Pulmonary artery endothelial cell (primary cell): ENCODE measurements at places on chromosomes 2 and 18.

- no peak for DNase-seq
Measured at GRCh38 chr18:23583071-23583865, 3.0 kb downstream of the NPC1 start.

DNA sequence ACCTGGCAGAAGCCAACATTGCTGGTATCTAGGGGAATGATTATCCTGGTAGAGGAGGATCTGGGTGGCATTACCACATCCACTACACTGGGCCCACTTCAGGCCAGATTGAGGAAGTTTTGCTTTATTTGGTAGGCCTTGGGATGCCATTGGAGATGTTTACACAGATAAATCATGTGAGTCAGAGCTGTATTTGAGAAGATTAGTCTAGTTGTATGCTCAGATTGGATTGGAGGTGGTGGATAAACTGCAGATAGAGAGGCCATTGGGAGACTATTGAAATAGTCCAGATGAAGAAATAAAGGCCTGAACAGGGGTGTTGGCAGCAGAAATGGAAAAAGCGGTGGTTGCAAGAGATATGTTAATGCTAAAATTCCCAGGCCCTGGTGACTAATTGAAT, 81.5 kb downstream of the EFEMP1 start:
- no peak for DNase-seq

GRCh38 chr2:127634066-127634617, 11.8 kb upstream of the GPR17 start:
- no peak for DNase-seq

DNA sequence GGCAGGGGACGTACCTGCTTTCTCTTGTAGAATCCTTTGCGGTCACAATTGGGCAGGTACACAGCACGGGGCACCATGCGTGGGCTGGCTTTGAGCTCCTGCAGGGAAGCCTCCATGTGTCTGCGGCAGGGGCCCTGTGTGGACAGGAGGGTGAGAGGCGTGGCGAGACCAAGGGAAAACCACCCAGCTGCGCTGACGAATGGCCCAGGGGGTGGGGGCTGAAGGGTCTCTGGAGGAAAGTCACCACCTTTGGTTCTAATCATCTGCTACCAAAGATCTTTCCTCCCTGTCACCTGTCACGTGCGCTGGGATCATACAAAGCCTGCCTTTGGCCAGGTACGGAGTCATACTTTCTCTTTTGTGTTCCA, 17.3 kb downstream of the IGFBP5 start:
- DNase-seq, result no peak

DNA sequence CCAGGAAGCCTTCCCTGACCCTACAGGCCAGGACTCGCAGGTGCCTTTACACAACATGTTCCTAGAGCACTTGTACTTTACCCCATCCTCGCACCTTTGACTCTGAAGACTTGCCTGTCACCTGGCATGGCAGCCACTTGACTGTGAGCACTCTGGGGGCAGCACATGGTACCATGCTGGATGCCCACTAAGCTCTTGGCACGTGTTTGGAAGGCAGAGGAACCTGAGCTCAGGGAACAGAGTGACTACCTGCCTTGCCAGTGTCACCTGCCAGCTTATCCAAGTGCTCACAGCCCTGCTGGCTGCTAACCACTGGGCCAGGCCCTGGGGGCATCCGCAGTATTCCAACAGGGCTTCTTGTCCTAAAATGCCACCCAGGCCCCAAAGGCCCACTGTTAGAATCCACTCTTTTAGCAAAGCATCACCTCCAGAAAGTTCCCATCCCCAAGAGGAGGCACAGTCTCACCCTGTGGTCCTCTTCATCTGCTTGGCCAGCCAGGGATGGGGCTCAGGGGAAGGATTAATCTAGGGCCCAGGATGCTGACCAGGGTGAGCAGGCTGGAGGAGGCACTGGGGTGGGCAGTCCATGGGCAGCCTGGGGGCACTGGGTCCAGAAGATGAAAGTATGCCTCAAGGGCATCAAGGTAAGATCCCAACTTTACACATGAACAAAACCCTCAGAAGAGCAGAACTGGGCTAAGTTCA, 57.0 kb downstream of the ZBTB7C start:
- no peak for DNase-seq

GRCh38 chr2:118865106-118865505, 17.7 kb upstream of the EN1 start:
- peak; percentile 20 for DNase-seq

- DNase-seq, result no peak
Measured at GRCh38 chr18:13397504-13398163, 179.1 kb downstream of the LDLRAD4 start.

DNA sequence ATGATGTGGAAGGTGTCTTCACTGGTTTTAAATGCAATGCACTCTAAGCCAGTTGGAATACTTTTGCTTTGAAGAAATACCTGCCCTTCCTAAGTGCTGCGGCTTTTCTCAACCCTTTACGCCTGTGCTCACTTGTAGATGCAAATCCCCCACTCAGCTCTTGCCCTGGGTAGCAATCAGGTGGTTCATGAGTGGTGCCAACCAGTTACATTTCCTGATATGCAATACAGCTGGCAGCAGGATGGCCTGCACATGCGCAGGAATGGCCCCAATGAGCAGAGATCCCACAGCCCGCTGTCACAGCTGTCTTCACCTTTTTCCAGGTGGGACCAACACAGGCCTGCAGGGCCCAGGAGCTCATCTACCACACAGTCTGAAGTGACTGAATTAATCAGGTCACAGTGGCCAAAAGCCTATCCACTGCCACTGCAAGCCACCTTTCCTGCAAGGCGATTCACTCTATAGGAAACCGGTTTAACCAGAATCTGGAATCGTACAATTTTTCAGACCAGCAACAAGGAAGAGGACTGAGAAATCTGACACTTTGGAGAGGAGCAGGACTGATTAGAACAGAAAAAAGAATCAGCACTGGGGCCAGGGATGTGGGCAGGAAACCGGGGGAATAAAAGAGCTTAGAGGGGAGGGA, 247.8 kb downstream of the MYT1L start:
- DNase-seq, result no peak

GRCh38 chr2:207432453-207432852, 97.3 kb upstream of the CREB1 start:
- no peak for DNase-seq

- DNase-seq, result no peak
Measured at GRCh38 chr2:69099541-69099940, 86.6 kb downstream of the ANTXR1 start.
